ENCODE measurements at places on chromosomes 12 and 14. TPM values are rescaled to one million over a fixed set of nuclear protein-coding genes. Genes with fewer than 3 reads are reported as not detected.

Gene SMIM41
- not detected for polyA plus RNA-seq

Gene RD3L
- not detected for polyA plus RNA-seq

Gene CFAP251
- polyA plus RNA-seq: 0.88 TPM

Gene NPFF
- polyA plus RNA-seq: 5.1 TPM

Gene CPSF6
- 16.8 TPM for polyA plus RNA-seq

Gene SLC38A4
- not detected for polyA plus RNA-seq

Gene ZDHHC22
- polyA plus RNA-seq: not detected

Gene GUCY2C
- polyA plus RNA-seq: 3.0 TPM

Gene CDH24
- polyA plus RNA-seq: 4.1 TPM

Gene ATL1
- polyA plus RNA-seq: 8.1 TPM

DNA sequence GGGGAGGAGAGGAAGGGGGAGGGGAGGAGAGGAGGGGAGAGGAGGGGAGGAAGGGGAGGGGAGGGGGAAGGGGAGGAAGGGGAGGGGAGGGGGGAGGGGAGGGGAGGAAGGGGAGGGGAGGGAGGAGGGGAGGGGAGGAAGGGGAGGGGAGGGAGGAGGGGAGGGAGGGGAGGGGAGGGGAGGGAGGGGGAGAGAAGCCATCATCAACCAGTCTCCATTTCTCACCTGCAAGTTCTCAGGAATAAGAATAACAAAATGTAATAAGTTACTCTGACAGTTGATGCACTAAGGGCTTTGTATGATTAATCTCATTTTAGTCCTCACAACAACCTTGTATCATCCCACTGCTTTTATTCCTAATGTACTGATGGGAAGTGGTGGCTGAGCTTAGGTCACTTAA, 59.1 kb upstream of the TMEM263 start:
- no peaks in the 10 kb centered on the region for H3K36me3 ChIP-seq
- no peak overlapping the region for H3K4me3 ChIP-seq
- no peak for DNase-seq
- no peaks in the 10 kb centered on the region for H3K27me3 ChIP-seq

GRCh38 chr12:130622803-130623202, 93.3 kb downstream of the RIMBP2 start:
- H3K27me3 ChIP-seq: no peaks in the 10 kb centered on the region
- no peaks in the 10 kb centered on the region for H3K36me3 ChIP-seq
- no peak overlapping the region for H3K27ac ChIP-seq
- H3K4me1 ChIP-seq: no peaks in the 10 kb centered on the region
- no peak overlapping the region for H3K4me3 ChIP-seq
- no peak for DNase-seq

DNA sequence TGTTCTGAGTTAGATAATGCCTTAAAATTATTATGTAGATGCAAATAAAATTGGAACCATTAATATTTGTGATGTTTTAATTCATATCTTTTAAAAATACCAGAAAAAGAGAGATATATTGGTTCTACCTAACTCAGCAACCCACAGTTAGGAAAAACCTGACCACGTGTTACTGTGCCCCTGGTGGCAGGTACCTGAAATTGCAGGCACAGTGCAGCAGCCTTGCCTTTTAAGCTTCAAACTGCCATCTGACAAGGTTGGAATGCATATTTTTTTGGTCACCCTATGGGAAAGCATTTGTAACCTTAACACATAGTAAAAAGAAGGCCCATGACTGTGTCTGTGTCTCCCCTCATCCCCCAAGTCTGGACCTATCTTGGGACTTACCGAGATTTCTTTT, 109.4 kb upstream of the NOS1 start:
- H3K36me3 ChIP-seq: no peaks in the 10 kb centered on the region
- no peak for DNase-seq
- no peak overlapping the region for H3K27ac ChIP-seq

DNA sequence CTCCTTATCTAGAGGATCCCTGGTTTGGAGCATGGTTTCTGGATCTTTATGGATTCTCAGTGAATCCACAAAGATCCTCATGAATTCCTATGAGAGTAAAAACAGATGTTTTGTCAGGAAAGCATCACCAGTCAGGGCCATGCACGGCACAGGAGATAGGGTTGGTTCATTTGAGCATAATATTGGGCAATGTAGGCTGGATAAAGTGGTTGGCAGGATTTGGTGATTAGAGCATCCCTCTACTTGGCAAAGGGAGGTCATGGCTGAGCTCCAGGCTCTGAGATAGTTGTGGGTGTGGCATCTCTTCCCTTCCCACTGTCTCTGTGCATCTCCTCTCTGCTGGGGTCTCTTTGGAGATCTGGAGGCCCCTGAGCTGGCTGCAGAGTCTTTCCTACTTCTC, 149.8 kb downstream of the DACT1 start:
- H3K4me1 ChIP-seq: no peaks in the 10 kb centered on the region
- no peaks in the 10 kb centered on the region for H3K27me3 ChIP-seq
- no peak for DNase-seq
- H3K36me3 ChIP-seq: no peaks in the 10 kb centered on the region

DNA sequence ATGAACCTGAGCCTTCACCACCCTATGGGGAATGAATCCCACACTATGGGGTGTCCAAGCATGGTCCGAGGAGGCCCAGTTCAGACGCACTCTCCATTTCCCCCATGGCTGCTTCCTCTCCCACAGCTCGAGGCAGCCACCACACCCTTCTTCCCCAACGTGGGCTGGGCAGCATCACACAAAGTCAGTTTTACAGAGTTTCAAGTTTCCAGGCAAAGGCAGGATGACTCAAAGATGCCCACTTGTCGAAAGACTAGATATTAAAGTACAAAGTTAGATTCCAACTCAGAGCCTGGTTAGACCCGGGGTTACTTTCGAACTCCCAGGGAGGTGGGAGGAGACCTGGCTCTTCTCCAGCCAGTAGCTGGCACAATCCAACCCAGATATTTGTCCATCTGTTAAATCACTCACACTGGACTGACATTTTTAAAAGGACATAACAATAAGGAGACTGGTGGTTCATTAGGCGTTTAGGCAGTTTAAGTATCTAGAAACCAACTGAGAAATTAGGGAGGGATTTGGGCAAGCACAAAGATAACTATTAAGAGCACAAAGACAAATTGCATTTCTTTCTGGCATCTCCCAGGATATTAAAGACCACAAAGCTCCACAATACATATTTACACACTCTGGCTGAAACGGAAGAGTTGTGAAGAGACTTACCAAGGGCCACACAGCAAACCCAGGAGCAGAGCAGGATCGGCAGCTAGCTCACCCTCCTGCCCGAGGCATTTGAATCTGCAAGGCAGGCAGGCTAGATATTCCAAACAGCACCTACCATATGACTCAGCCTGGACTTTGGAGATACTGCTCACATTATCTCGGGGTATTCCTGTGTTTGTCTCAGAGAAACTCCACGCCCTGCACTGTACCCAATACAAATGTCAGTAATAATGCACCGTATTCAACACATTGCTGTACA, 34.8 kb downstream of the TMCC3 start:
- no peaks in the 10 kb centered on the region for H3K4me1 ChIP-seq
- DNase-seq: no peak
- no peaks in the 10 kb centered on the region for H3K36me3 ChIP-seq

DNA sequence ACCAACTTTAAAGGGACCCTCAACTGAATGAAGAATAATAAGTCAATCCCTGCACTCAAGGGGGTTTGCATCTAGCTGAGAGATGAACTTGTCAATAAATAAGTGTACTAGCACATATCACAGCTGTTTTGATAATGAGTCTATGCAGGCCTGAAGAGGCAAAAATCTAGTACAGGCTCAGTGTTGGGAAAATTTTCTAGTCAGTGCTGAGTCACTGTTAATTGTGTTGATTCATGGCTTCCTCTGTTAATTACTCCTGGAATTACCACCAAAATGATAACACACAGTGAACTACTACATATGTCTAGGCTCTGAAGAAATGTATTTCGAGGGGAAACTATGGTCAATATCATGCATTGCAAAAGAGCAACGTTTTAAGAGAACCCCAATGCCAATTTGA, 18.9 kb downstream of the SNRPF start:
- H3K4me3 ChIP-seq: no peak overlapping the region
- no peaks in the 10 kb centered on the region for H3K4me1 ChIP-seq
- H3K27me3 ChIP-seq: no peaks in the 10 kb centered on the region

GRCh38 chr12:125069616-125070015, 4.4 kb downstream of the AACS start:
- H3K36me3 ChIP-seq: no peaks in the 10 kb centered on the region
- H3K27ac ChIP-seq: no peak overlapping the region
- DNase-seq: no peak

DNA sequence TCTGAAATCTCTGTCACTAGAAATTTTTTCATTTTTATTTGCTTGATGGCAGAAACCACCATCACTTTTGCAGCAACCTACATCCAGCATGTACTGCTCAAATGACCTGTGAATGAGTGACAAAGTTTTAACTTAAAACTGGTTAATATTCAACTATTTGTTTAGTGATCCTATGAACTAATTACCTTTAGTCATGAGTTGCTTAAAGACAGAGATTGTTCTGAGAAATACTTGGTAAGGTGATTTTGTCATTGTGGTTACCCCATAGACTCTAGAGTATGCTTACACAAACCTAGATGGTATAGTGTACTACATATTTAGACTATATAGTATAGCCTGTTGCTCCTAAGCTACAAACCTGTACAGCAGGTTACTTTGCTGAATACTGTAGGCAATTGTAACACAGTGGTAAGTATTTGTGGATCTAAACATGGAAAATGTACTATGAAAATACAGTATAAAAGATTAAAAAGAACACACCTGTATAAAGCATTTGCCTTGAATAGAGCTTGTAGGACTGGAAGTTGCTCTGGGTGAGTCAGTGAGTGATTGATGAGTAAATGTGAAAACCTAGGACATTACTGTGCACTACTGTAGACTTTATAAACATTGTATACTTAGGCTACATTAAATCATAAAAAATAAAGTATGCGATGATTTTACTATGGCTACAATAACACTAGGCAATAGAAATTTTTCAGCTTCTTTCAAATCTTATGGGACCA, 256.6 kb upstream of the PPFIA2 start:
- no peak overlapping the region for H3K4me3 ChIP-seq
- H3K4me1 ChIP-seq: no peaks in the 10 kb centered on the region
- H3K27ac ChIP-seq: no peak overlapping the region
- H3K36me3 ChIP-seq: no peaks in the 10 kb centered on the region
- no peak for DNase-seq

- H3K4me3 ChIP-seq: no peak overlapping the region
- H3K27ac ChIP-seq: no peak overlapping the region
- H3K27me3 ChIP-seq: peaks cover 2% of the 10 kb centered on the region
- no peaks in the 10 kb centered on the region for H3K4me1 ChIP-seq
- no peaks in the 10 kb centered on the region for H3K36me3 ChIP-seq
Observed at GRCh38 chr12:126784328-126784921, 1482.5 kb upstream of the TMEM132C start.

- H3K4me1 ChIP-seq: peaks cover 2% of the 10 kb centered on the region
- no peaks in the 10 kb centered on the region for H3K36me3 ChIP-seq
- no peak overlapping the region for H3K4me3 ChIP-seq
Observed at GRCh38 chr12:69467366-69467765, 2.8 kb upstream of the FRS2 start.

- H3K27ac ChIP-seq: no peak overlapping the region
- H3K27me3 ChIP-seq: no peaks in the 10 kb centered on the region
- H3K4me1 ChIP-seq: no peaks in the 10 kb centered on the region
- H3K36me3 ChIP-seq: no peaks in the 10 kb centered on the region
- DNase-seq: no peak
Observed at GRCh38 chr14:51401756-51402155, 161.7 kb downstream of the TMX1 start.

GRCh38 chr12:66320996-66321395, 18.7 kb downstream of the HELB start:
- no peaks in the 10 kb centered on the region for H3K36me3 ChIP-seq
- H3K27ac ChIP-seq: no peak overlapping the region
- H3K4me3 ChIP-seq: no peak overlapping the region
- H3K4me1 ChIP-seq: no peaks in the 10 kb centered on the region
- no peaks in the 10 kb centered on the region for H3K27me3 ChIP-seq
- DNase-seq: no peak

GRCh38 chr14:50230701-50231474, 490 bp downstream of the SOS2 start:
- H3K27ac ChIP-seq: peak overlapping the region; percentile 100
- peak; percentile 84 for DNase-seq
- H3K4me3 ChIP-seq: peak overlapping the region; percentile 99
- no peaks in the 10 kb centered on the region for H3K27me3 ChIP-seq
- no peaks in the 10 kb centered on the region for H3K36me3 ChIP-seq

DNA sequence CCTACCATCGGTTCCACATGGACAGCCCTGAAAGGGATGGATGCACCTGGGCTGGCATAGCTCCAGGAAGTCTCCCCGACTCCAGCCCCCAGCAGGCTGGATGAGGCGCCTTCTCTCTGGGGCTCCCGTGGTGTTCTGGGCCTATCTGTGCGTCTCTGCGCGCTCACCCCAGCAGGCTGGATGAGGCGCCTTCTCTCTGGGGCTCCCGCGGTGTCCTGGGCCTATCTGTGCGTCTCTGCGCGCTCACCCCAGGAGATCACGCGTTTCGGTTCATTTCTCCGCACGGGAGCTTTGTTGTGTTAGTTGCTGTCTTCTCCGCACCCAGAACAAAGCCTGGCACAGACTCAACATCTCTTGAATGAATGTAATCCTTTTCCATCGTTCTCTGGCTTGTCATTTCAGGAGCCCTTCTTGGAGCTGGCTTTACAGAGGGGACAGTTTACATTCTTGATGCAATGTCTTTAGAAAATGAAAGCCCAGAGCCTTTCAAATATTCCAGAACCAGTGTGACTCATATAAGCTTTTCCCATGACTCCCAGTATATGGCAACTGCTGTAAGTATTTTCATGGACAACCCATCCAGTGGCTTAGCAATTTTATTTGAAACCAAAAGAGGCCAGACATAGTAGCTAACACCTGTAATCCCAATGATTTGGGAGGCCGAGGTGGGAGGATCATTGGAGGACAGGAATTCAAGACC, 40.3 kb downstream of the CFAP251 start:
- no peak overlapping the region for H3K4me3 ChIP-seq
- H3K36me3 ChIP-seq: no peaks in the 10 kb centered on the region
- H3K27ac ChIP-seq: no peak overlapping the region
- H3K27me3 ChIP-seq: no peaks in the 10 kb centered on the region
- DNase-seq: no peak

- no peaks in the 10 kb centered on the region for H3K36me3 ChIP-seq
- H3K27me3 ChIP-seq: no peaks in the 10 kb centered on the region
- DNase-seq: peak; percentile 64
- H3K4me3 ChIP-seq: peak overlapping the region; percentile 54
- H3K27ac ChIP-seq: no peak overlapping the region
- H3K4me1 ChIP-seq: no peaks in the 10 kb centered on the region
Observed at GRCh38 chr14:76762411-76763095, 1.3 kb downstream of the VASH1 start.

GRCh38 chr12:54479421-54479820, 6.0 kb upstream of the GTSF1 start:
- H3K27ac ChIP-seq: no peak overlapping the region
- no peaks in the 10 kb centered on the region for H3K4me1 ChIP-seq
- H3K4me3 ChIP-seq: no peak overlapping the region
- no peaks in the 10 kb centered on the region for H3K27me3 ChIP-seq

GRCh38 chr12:3704512-3705353, 48.2 kb downstream of the CRACR2A start:
- no peak for DNase-seq
- H3K27me3 ChIP-seq: no peaks in the 10 kb centered on the region
- no peaks in the 10 kb centered on the region for H3K36me3 ChIP-seq
- H3K4me3 ChIP-seq: no peak overlapping the region
- no peaks in the 10 kb centered on the region for H3K4me1 ChIP-seq

Data from aorta (tissue), 5 donors.